ELR (cell line): ENCODE measurements at places on chromosomes 2 and 18.

- DNase-seq = no peak
Measured at GRCh38 chr2:11955314-11955713, 208.9 kb downstream of the LPIN1 start.

DNA sequence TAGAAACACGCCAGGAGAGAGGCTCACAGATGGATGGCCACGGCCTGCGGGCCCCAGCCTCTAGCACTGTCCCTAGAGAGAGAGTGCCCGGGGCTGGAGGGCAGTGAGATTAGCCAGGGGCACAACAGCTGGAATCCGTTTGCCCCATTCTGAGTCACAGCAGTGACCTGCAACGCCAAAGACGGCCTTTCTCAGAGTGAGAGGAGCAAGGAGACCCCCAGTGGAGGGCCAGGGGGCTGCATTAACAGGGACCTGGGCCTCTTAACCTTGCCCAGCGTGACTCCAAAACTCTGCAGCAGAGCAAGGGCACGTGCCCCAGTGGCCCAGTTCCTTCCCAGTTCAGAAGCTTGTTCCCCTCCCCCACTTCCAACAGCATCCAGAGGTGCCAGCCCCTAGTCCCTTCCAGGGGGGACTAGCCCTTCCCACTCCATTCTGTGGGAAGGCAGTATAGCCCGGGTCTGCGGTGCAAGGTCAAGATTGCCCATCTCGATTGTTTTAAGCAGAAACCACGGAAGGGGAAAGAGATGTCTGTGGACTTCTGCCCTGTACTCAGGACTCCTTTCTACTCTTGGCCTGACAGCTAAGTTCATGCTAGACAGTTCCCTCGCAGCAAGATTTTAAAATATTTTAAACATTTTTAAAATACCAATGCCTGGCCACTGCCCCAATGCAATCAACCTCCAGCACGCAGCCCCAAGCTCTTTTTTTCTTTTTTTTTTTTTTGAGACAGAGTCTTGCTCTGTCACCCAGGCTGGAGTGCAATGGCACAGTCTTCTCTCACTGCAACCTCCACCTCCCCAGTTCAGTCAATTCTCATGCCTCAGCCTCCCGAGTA lies 50.9 kb upstream of the BIN1 start:
- peak; percentile 51 for DNase-seq

- peak; percentile 47 for DNase-seq
Measured at GRCh38 chr2:177296040-177296439, 31.5 kb upstream of the NFE2L2 start.

- no peak for DNase-seq
Measured at GRCh38 chr18:4238966-4239365, 216.1 kb downstream of the DLGAP1 start.

GRCh38 chr2:106147159-106147558 lies 46.9 kb downstream of the UXS1 start:
- peak; percentile 85 for DNase-seq

- DNase-seq = peak; percentile 85
Measured at GRCh38 chr2:10534514-10535250, 86.6 kb upstream of the ODC1 start.

- DNase-seq = no peak
Measured at GRCh38 chr2:54706622-54707021, 16.8 kb upstream of the EML6 start.

- no peak for DNase-seq
Measured at GRCh38 chr18:52715421-52715820, 375.4 kb downstream of the DCC start.

GRCh38 chr2:219128396-219128795 lies 32.2 kb downstream of the NHEJ1 start:
- DNase-seq = no peak

GRCh38 chr2:239341146-239341732 lies 59.6 kb downstream of the HDAC4 start:
- DNase-seq = no peak

GRCh38 chr2:136110526-136110925 lies 7.4 kb downstream of the CXCR4 start:
- DNase-seq = no peak

GRCh38 chr2:11242542-11243174 lies 87.4 kb downstream of the SLC66A3 start:
- DNase-seq = no peak

GRCh38 chr2:85436836-85437487 lies 18.4 kb downstream of the SH2D6 start:
- no peak for DNase-seq

DNA sequence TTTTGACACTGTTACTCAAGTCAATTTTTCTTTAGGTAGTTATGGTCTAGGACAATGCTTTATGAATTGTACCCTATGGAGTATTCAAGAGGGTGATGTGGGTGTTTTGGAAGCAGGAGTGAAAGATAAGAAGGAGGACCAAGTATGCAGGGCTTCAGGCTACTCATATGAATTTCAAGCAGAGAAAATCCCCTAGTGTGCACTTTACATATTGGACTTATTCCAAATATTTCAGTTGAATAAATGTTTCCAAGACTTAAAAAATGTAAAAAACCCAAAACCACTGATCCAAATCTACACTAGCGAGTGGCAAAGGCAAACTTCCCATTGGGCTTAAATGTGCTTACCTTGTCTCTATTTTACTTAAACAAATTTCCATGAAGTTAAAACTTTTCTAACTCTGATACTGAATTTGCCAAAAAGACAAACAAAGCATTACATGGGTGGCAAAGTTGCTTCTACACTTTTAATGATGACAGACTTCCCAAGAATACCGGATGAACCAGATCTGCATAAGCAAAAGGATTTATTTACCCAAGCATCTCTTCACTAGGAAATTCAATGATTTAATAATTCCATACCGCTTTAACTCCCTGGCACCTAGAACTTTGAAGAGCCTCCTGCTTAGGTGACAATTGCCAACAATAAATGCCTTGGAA lies 1233.5 kb upstream of the NXPH2 start:
- no peak for DNase-seq

DNA sequence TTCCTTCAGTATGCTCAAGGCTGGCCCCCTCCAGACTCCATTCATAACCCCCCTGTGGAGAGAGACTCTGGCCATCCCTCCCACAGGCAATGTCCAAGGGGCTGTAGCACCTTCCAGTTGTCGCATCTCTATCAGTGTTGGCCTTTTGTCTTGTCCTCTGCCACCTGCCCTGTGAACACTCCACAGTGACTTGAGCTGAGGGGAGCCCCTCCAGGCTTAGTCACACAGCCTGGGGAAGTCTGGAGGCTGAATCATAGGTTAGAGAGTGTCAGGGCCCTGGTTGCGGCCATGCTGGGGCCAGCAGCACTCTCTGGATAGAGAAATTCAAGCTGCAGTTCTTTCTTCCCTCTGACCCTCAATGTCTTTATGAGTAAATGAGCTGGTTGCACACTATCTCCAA lies 64.7 kb downstream of the GYPC start:
- peak; percentile 76 for DNase-seq

DNA sequence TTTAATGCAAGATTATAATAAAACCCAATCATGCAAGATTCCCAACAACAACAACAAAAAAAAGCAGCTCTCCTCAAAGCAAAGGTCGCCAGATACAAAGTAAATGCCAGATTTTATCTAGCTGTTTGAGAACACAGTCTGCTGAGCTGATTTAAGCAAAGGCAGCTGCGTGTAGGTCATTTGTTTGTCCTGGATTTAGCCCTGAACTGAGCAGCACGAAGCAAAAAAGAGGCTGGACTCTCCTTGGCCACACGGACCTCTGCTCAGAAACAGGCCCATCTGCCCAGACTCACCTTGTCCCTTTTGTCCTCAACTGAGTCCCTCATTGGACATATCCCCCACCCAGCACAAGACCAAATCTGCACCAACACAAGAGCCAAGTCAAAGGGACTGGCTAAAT lies 91.5 kb downstream of the PID1 start:
- no peak for DNase-seq

DNA sequence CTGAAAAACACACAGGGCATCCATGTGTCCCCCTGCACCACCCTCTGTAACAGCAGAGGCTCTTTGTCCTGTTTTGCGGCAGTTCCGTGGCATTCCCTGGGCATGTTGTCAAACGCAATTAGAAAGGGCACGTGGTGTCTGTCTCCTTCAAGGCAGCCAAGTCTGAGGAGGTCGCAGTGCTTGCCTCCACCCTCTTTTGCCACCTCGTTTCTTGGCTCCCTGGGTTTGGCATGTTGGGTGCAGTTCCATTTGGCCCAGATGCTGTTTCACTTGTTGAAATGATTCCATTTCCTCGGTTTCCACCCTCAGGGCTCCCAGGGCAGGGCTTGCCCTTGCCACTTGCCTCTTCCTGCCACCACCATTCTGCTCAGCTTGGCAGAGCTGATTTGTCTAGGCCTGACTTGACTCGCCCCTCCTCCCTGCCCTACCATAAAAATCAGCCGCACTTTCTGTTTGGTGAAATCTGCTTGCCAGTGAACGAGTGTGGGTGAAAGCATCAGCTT lies 12.4 kb downstream of the CCL20 start:
- no peak for DNase-seq

GRCh38 chr18:62372156-62372555 lies 47.0 kb downstream of the TNFRSF11A start:
- DNase-seq = no peak

- DNase-seq = peak; percentile 26
Measured at GRCh38 chr2:101704046-101704466, 6.5 kb downstream of the MAP4K4 start.

- DNase-seq = no peak
Measured at GRCh38 chr18:8762968-8763367, 57.6 kb downstream of the MTCL1 start.

DNA sequence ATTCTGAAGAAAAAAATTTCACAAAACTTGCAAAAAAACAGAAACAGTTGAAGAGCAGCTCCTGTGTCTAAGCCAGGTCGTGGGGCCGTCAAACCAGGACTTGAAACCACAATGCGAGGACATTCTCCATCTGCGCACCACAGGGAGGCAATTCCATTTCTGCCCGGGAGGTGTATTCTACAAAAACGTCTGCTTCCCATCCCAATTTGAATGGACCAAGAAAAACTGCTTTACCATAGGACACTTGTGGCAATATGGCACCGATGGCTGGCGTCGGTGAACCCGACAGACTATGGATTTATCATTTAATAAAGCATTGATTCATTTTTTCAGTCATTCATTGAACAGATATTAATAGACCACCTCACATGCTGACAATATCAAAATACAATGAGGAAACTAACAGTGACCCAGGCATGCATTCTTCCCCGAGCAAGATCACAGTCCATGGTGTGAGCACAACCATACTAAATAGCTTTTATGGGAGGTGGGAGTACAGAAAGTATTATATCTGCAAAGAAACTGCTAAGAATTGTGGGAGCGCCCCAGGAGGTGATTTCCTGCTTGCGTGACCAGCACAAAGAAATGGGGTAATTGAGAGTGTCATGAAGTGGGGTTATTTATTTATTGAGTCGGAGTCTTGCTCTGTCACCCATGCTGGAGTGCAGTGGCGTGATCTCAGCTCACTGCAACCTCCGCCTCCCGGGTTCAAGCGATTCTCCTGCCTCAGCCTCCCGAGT lies 10.5 kb upstream of the ZAP70 start:
- DNase-seq = no peak

- DNase-seq = no peak
Measured at GRCh38 chr2:10395893-10396292, 52.2 kb downstream of the ODC1 start.

GRCh38 chr18:59848002-59848401 lies 51.8 kb upstream of the PMAIP1 start:
- DNase-seq = no peak

DNA sequence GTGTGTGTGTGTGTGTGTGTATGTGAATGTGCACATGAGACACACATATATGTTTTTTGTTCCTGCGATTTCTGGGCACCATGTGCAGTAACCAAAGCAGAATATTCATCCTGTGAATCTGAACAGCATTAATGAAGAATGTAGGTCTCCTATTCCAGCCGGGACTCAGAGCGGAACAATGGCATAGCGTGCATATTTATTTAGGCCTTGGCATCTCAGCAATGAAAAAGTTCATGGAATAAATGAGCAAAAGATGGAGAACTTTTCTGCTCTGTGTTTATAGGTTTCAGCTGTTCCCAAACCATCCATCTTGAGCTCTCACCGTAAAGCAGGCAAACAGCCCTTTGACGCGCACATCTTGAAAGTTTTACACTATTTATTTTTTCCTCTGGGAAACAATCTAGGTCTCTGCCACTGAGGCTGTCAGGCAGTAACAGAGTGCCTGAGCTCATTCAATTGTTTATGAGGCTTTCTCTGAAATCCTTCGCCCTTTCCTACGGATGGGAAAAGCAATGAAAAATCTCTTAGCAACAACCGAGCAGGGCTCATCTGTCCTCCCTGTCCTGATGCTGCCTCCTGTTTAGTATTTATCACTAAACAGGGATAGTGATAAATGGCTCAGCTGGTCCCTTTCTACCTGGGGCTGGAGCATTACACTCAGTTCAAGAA lies 146.2 kb upstream of the MSH6 start:
- DNase-seq = no peak
